RPMI8226 (cell line): ENCODE measurements at places on chromosomes 1 and 21.

DNA sequence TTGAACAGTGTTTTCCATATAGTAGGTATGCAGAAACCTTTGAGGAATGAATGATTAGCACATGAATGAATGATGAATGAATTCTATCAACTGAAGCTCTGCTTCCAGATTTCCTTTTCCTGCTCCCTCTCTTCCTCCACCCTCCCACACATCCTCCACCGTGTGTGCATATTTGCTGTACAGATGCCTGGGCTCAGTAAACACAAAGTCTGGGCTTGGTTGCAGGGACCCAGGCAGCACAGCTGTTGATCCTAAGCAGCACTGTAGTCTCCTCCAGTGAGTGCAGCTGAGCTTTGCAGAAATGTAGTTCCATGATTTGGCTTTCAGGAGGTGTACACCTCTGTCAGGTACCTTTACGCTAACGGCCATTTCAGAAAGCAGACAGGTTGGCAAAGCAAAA lies 611.7 kb downstream of the NUF2 start:
- no peak for DNase-seq

DNA sequence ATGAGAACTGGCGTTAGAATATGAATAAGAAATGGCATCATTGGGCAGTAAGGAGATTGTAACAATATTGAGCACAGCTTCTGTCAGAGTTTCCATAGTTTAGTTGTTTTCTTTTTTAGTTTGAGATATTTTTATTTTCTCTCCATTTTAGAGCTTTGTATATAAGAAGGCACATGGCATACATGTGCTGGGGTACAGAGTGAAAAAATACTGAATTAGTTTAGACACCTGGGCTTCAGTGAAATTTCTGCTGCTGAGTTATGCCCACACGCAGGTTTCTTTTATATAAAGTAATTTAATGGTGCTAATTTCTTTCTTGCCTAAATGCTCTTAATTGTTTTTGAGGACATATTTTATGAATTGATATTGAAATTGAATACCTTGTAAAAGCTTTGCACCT lies 53.6 kb upstream of the RWDD3 start:
- no peak for DNase-seq

DNA sequence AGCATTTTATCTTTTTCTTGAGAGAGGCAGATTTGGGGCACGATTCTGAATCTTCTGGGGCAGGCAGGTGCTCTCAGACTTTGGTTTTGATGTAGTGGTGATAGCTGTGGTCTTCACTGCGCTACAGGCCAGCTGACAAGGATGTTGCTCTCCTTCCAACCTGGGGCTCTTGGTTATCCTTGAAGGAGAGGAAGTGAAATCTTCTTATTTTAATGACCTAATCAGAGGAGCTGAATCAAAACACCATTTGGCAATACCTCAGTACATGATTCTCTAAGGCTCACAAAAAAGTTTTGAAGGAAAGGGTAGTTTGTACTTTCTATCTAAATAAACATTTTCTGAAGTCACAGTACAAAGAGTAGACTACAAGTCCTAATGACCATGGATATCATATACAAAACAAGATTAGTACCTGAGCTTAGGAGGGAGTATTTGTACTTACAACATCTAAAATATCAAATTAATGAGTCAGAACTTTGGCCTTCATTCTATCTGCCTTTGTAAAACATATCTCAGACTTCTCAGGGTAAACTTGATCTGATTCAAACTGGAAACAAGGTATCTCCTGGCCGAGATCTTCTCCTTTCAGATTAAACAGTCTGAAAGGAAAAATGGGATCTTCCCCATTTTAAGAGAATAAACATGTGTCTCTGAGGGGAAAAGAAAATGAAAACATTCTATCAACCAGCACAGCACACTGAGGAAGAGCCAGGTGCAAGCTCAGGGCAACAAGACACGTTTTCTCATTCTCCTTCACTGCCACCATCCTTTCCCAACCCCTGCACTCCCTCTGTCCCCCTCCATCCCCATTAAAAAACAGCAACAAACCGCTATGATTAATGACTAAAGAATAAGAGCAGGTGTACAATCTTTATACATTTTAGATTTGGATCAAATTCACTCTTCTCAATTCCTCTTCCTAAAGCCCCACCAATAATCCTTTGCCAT lies 69.2 kb downstream of the SH3GLB1 start:
- peak; percentile 29 for DNase-seq

- DNase-seq = no peak
Observed at GRCh38 chr1:56434025-56434424, 145.3 kb downstream of the PLPP3 start.
